ENCODE measurements at places on chromosomes 16 and 17.

GRCh38 chr17:15181333-15181732 lies 83.8 kb downstream of the PMP22 start:
- DNase-seq = no peak

DNA sequence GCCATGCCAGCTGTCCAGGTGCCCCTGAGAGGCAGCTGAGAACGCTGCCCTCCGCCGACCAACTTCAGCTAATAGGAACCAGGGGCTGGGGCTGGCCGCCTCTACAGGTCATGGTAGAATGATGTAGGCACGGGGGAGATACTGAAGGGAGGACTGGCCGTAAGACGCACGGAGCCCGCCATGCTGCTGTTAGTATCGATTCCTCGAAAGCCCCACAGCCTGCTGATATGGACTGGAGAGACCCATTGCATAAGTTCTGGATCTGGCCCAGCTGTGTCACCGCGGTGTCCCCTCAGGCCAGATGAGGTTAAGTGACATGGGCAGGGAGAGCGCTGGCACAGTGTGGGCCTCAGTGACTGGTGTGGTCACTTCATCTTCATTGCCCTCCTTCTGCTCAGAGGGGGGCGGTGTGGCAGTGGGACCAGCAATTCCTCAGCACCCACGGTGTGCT lies 75.6 kb downstream of the AMFR start:
- DNase-seq = no peak

GRCh38 chr17:81404558-81405165 lies 9.4 kb downstream of the BAHCC1 start:
- DNase-seq = no peak

DNA sequence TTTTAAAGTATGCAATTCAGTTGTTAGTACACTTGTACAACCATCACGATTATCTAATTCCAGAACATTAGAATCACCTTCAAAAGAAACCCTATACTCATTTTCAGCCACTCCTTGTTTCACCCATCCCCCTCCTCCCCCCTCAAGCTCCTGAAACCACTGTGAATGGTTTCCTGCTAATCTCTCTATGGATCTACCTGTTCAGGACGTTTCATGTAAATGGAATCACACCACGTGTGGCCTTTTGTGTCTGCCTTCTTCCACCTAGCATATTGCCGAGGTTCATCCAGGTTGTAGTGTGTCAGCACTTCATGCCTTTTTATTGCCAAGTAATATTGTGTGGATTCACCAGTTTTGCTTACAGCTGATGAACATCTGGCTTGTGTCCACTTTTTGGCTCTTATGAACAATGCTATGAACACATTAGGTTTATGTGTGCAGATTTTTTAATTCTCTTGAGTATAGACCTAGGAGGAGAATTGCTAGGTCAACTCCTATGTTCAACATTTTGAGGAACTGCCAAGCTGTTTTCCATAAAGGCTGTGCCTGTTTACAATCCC lies 17.8 kb downstream of the EIF4A3 start:
- no peak for DNase-seq

GRCh38 chr16:11759163-11759834 lies 16.6 kb upstream of the TXNDC11 start:
- DNase-seq = no peak

DNA sequence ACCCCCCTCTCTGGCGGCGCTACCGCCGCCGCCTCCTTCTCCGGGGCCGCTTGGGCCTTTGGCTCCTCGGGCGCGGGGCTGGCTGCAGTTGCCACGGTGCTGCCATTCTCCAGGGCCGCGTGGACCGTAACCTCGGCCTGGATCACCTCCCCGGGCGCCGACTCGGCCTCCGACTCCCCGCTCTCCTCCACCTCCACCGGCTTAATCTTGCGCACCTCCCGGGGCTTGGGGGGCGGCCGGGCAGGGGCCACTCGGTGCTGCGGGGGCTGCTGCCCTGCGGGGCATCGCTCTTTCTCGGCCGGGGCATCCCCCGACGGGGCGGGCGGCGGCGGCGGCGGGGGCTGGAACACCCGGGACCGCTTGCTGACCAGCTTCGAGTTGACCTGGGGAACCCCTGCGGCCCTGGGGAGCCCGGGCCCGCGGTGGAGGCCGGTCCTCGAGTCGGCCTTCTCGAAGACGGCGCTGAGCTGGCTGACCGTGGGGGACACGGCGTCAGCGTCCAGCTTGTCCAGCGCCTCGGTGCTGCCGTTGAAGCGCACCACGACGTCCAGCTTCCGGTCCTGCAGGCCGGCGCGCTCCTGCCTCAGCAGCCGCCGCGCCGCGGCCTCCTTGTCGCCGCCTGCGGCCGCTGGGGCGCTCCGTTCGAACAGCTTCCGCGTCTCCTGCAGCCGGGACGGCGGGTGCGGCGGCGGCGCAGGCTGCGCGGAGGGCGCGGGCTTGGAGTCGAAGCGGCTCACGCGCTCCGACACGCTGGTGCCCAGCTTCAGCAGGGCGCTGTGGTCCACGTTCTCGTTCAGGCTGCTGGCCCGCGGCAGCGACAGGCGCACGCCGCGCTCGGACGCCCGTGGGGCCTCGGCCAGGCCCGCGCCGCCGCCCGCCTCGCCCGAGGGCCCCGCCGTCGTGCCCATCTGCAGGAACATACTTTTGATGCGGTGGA lies 792 bp downstream of the PPP1R9B start:
- DNase-seq = no peak

DNA sequence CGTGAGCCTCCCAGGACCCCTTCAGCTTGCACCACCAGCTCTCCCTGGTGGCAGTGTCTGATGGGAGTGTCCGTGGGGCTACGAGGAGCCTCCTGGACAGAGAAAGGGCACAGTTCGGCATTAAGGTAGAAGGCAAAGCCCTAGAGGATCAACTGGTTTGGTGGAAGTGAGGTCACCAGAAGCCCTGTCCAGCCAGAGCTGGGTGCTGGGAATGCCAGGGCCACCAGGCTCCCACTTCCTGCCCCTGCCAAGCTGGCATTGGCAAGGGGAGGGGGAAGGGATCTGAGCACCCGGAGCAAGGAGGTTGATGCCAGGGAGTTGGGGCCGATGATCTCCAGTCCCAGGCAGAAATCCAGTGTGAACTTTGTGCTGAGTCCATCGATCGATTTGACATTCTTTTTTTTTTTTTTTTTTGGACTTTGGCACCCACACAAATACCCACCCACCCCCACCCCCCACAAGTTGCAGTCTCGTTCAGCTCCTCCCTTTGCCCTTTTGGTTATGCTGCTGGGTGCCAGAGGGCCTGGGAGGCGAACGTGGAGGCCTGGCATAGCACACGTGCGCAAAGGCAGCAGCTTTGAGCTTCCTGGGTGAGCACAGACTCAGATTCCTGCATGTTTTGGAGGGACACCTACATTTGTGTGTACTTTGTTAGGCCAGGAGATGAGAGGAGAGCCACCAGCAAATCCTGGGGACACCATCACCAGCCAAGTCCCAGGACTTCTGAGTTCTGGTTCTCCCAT lies 2.1 kb downstream of the NHERF1 start:
- DNase-seq = no peak

GRCh38 chr16:2929693-2930092 lies 18.0 kb downstream of the FLYWCH1 start:
- no peak for DNase-seq

- DNase-seq = no peak
Measured at GRCh38 chr16:3999479-4000325, 116.5 kb downstream of the ADCY9 start.

- no peak for DNase-seq
Measured at GRCh38 chr17:80981062-80981902, 10.4 kb upstream of the CHMP6 start.

DNA sequence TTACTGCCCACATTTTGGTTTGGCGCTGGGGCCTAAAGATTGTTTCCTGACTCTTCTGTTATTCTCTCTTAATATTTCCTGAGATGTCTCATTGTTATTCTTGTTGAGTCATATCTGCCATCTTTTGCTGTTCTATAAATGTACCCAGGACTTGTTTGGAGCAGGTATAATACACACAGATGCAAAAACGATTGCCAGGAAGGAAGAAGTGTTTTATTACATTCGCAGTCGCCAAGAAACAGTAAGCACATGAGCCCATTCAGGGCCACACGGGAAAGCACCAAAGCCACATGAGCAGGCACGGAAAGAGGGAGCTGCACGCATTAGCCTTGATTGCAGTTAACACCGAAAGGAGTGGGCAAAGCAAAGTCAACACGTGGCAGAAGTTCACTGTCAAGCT lies 70.2 kb downstream of the ARHGAP44 start:
- no peak for DNase-seq
